Cerebellar cortex (tissue), 1 donor: ENCODE measurements at places on chromosomes 2 and 18.

DNA sequence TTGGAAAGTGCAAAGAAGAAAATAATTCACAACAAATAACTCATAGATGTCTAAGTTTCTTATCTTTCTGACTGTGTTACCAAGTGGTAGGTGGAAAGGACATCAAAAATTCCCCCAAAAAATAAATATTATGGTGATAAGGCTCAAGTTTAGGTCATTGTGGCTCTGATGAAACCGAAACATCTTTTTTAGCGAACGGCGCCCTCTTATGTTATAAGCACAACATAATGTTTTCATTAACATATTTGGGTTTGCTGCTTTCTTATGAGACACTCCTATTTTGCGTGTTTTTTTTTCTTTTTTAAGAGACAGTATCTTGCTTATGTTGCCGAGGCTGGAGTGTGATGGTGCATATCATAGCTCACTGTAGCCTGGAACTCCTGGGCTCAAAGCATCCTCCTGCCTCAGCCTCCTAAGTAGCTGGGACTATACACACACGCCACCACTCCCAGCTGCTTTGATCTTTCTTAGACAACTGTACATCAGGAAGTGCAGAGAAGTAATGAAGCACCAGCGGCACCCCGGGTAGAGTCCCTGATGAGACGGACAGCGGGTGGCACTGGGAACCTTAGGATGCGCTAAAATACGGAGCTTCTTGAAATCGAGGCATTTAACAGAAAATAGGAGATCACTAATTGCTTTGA is 38.5 kb upstream of the SLC35G4 start:
- DNase-seq, result no peak

- no peak for DNase-seq
These were observed 12.1 kb downstream of the CCDC141 start for GRCh38 chr2:179037807-179038206.

DNA sequence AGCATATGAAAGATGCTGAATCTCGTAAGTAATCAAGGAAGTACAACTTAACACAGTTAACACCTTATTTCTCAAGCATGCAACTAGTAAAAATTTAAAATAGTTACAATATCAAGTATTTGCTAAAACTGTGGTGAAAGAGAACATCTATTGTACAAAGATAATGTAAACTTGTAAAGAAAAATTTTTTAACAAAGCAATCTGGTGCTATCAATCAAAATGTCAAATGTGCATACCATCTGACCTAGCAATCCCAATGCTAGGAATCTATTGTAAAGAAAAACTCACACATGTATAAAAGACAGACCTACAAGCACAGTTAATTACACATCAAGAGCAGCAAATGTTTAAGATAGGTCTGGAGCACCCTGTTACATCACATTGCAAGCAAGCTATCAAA is 90.1 kb downstream of the SLC66A3 start:
- DNase-seq, result no peak

DNA sequence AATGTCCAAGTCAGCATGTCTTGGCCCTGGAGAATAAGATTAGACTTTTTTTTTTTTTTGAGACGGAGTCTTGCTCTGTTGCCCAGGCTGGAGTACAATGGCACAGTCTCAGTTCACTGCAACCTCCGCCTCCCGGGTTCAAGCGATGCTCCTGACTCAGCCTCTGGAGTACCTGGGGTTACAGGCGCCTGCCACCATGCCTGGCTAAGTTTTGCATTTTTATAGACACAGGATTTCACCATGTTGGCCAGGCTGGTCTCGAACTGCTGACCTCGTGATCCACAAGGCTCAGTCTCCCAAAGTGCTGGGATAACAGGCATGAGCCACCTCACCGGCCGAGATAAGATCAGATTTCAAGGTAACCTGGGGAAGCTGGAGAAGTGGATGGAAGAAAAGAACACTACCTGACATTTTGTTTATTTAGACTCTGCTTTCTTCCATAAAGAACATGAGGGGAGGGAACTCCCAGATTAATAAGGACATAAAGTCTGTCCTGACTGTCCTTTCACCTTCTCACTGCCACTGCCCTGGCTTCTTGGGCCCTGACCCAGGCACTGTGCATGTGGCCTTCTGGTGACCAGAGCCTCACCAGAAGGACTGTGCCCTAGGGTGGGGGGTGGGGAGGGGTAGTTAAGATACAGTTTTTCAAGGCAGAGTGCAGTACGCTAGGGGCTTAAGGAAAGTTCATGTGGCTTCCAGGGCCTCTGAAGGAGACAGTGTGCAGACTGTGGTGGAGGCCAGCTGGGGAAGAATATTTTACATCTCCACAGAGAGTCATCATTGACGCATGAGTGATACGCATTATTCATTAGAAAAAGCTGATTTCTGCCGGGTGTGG is 4.8 kb upstream of the IMPA2 start:
- no peak for DNase-seq

GRCh38 chr2:124213977-124214587 is 189.0 kb downstream of the CNTNAP5 start:
- no peak for DNase-seq

DNA sequence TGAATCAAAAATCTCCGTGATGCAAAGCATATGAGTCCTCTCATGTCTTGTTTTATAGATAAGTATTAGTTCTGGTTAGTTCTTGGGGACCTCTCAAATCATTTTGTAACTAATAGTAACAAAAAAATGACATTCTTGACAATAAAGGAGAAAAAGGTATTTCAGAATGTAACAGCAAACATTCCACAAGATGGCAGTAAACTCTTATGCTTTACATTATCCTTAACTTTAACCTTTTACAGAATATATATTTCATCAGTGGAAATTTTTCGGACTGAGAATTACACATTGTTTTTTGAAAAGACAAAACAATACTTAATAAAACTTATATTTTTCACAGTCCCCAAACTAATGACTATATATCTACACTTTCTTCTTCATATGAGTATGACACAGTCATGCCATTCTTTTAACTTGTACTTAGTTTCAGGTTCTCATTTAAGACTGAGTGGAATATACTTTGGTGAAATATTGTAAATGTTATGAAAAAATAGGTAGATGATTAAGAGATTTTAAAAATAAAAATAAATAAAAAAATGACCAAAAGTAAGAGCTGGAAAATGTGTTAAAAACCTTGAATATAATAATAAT is 142.9 kb upstream of the NXPH2 start:
- peak; percentile 16 for DNase-seq

- no peak for DNase-seq
These were observed 75.6 kb downstream of the LRP2 start for GRCh38 chr2:169286624-169287231.

DNA sequence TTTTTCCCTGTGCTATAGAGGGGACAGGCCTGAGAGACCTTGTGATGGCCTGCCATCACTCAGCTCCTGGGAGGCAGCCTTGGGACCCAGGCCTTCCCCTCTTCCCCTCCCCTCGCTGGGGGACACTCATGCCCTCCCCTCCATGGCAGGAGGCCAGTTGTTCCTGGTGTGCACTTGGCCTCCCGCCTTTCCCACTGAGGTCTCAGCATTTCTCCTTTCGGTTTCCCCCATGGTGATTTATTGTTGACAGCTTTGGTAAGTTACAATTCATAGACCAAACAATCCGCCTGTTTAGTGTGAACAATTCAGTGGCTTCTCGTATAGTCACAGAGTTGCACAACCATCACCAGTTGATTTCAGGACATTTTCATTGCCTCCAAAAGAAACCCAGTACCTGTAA is 10.2 kb upstream of the CNDP1 start:
- no peak for DNase-seq

- DNase-seq, result no peak
These were observed 38.1 kb upstream of the MMADHC start for GRCh38 chr2:149625671-149626070.

DNA sequence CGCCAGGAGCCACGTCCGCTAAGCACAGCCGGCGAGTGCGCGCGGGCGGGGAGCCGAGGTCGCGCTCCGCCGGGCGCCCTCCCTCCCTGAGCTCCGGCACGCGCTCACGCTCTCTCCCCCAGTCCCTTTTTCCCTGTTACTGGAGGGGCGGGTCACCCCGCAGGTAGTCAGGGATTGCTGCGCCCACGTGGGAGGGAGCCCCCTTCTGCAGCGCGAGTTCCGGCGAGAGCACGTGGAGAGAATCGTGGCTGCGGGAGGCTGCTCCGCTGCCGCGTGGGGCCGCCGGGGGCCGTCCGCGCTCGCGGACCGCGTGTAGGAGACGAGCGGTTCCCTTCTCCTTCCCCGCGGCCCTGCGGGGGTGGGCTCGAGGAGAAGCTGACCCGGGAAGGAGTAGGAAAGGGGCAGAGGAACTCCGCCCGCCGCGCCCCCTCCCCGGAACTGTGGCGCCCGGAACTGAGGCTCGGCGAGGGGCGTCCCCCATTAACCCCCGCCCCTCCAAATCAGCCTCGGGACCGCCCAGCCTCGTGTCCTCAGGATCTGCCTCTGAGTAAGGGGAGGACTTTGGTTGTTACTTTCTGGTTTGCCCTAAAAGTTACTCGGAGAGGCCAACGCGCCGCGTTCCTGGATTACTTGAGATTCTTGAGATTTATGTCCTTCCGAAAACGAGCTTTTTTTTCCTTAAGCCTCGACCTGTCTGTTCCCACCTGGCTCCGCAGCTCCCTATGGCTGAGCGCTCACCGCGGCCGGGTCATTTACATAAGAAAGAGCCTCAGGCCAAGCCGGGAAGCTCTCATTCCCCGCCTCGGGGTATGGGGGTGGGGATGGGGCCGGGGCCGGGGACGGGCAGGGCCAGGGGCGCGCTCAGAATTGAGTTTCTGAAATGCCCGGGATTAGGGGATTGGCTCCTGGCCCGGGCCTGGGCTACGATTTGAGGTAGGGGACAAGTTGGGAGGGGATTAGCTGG is 1.1 kb downstream of the HK2 start:
- DNase-seq, result peak; percentile 57

GRCh38 chr2:9217838-9218770 is 11.5 kb downstream of the ASAP2 start:
- DNase-seq, result no peak

- no peak for DNase-seq
These were observed 6.4 kb upstream of the IL1RL1 start for GRCh38 chr2:102304711-102305611.
